Natural killer cell treated with Interleukin-12 subunit alpha and Interleukin-12 subunit beta and Interleukin-15 and Interleukin-18, amount 100 ng/mL, for 72 hours (primary cell): ENCODE measurements at places on chromosomes 1 and 21.

DNA sequence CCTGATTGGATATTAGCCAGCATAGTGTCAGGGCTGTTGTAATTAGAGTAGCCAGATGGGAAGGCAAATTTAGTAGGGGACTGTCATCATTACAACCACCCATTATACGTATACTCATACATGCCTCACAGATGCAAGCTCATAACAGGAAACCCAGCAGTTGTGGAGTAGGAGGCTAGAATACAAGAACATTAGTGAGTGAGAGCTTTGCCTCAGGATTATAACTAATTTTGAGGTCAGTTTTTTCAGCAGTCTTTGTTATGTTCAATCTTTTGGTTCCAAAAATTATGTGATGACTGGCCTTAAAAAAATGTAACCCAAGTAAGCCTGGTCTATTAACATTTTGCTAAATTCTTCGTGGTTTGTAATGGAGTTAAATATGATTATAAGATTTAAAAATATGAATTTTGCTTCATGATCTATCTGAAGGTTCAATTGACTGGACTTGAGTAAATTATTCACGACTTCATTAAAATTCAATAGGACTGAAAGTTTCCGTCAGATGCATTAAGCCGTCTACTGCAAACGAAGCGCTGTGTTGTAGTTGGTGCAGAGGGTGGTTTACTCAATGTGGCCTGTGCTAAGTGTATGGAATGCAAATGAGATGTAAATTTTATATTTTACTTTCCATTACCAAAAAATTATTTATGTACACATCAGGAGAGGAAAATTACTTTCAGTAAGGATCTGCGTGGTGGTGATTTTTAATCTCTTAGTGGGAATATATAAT lies 48.8 kb downstream of the KCNK1 start:
- DNase-seq, result no peak

DNA sequence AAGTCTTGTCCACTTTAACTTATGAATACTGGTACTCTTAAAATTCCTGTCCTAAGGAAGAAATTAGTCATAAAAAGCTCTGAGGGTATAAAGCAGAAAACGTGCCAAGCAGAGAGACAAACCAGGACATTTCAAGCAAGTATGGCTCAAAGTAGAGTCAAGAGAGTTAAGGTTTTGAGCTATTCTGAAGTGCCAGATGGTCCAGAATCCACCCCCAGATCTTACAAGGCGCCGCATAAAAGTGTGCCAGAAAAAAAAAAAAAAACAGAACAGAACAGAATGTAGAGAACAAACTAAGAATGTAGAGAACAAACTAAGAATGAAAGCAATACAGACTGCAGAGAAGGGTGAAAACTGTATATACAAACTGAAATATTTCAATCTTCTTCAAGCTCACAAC lies 12.5 kb downstream of the EPS15 start:
- no peak for DNase-seq

DNA sequence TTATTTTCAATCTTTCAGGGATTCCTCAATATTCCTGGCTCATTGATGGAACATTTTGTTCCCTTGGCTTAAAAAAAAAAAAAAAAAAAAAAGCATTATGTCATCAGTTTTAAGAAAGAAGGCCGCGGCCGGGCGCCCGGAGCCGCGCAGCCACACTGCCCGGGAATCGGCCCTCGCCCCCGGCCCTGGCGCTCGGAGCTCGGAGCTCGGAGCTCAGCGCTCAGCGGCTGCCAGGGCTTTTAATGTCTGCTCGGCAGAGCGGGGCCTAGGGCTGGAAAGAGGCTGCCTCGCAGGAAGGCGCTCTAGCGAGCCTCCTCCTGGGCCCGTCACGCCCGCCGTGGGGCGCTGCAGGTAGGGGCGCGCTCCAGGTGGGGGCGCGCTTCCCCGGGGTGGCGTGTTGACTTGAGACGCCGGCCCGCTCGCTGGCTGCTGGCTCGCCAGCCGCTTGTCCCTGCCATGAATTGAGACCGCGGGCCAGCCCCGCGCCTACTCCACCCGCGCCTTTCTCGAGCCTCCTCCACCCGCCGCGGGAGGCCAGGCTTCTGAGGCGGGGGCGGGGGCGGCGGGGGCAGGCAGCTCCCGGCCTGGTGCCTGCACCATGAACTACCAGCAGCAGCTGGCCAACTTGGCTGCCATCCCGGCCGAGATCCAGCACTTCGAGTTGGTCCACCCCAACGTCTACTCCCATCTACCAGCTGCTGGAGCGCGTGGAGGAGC lies 5.4 kb upstream of the TDRD5 start:
- DNase-seq, result no peak

GRCh38 chr1:66696771-66697170 lies 55.5 kb upstream of the DYNLT5 start:
- no peak for DNase-seq

DNA sequence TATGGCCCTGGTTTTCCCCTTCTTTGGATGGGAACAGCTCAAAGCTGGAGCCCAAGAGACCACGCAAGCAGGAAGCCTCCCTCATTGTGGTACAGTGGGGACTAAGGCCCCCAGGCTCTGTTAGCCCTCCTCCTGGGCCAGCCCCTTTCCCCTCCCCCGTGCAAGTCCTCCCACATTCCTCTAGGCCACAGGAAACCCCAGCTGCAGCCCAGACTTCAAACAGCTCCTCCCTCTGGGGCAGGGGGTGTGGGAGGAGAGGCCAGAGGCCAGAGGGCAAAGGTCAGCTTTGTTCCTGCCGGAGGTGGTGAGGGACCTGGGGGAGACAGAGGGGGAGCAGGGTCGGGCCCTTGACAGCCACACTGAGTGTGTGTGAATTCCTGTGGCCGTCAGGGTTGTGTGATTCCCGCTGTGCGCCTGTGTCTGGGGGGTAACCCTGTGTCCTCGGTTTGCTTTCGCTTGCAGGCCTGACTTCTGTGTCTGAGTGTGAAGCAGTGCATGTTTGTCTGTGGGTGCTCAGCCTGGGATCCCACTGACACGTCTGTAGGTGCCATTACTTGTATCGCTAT lies 3.4 kb upstream of the AHDC1 start:
- peak; percentile 85 for DNase-seq

- no peak for DNase-seq
These were observed 57.8 kb upstream of the KDM4A start for GRCh38 chr1:43592051-43592665.

DNA sequence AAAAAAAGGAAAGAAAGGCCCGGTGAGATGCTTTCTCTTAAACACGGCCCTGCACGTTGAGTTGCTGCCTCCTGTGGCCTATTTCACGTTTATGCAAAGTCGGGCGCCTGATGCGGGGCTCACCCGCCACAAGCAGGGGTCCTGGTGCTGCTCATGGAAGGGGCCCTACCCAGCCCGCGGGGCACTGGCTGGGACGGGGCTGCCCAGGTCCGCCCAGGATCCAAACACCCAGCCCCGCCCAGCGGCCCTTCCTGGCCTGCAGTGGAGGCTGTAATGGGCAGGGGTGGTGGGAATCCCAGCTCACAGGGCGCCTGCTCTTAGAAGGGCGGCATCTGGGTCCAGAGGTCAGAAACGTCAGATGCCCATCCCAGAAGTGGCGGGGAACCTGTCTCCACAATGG lies 1.6 kb downstream of the COL6A2 start:
- no peak for DNase-seq

DNA sequence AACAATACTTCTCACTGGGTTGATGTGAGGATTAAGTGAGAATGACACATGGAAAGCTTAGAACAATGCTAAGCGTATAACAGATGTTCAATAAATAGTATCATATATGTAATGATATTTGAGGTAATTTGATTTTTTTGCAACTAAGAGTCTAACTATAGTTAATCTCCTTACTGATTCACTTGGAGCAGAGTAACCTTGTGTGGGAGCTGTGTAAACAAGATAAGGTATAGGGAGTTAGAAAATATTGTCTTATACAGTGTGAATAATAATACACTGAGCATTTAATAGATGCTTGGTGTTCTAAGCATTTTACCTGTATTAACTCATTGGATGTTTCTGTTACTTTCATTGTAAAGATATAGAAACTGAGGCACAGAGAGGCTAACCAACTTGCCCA lies 15.9 kb downstream of the RALGPS2 start:
- DNase-seq, result no peak

DNA sequence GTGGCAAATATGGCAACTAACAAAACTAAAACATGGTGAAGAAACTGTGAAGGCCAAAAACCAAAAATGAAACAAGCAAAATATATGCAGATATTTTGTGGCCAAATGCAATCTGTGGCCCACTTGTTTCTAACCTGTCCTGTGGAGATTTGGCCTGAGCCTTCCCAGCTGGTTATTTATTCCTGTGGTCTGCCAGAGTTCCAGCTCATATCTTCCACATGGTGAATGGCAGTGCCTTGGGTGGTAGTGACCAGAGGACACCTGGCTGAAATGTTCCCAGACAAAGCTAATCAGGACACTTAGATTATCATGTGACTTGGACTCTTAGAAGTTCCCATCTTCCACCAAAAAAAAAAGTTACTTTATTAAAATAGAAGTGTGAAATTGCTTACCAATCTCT lies 39.7 kb downstream of the RNASEL start:
- no peak for DNase-seq

DNA sequence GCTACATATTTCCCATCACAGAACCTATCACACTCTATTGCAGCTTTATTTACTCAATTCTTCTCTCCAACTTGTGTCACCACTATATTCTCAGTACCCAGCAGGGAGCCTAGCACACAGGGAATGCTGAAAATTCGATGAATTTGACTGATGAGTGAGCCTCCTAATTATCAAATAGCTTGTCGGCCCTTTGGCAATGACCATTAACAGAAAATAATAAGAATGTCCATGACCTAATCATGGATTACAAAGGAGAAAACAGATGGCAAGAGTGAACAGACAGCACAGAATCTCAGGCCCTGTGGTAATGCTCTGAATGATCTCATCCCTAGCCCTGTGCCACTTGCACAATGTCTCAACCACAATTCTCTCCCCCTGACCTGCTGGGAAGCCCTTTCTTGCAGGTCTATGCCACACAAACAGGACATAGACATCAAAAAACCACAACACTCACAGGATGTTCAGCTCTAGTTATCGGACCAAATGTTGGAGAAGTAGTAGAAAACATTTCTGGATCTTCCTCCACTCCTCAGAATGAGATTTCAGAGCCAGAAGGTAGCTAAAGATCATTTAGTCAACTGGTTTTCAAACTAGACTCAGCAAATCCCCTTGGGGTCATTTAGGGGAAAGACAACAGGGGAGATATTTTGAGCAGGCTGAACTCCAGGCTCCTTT lies 68.4 kb downstream of the LUZP1 start:
- peak; percentile 92 for DNase-seq

- no peak for DNase-seq
These were observed 12.0 kb downstream of the ERVH48-1 start for GRCh38 chr21:42913476-42913875.

- DNase-seq, result no peak
These were observed 405.7 kb upstream of the NCAM2 start for GRCh38 chr21:20592463-20592862.

DNA sequence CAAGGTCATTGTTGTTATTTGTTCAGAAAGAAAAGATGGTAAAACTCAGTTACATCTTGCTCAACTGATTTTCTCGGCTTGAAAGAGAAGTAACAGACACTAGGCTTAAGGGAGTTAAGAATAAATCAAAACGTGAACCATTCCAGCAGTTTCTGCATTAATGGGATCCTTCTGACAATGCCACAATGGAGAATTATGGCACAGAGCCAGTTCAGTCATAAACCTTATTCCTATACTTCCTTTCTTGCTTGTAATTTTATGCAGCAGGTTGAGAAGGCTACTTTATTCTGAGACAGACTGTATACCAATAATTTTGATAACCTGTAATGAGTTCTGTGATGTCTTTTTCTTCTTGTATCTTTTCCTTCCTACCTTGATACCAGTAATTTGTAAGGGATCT lies 167.0 kb downstream of the C1orf21 start:
- DNase-seq, result no peak

DNA sequence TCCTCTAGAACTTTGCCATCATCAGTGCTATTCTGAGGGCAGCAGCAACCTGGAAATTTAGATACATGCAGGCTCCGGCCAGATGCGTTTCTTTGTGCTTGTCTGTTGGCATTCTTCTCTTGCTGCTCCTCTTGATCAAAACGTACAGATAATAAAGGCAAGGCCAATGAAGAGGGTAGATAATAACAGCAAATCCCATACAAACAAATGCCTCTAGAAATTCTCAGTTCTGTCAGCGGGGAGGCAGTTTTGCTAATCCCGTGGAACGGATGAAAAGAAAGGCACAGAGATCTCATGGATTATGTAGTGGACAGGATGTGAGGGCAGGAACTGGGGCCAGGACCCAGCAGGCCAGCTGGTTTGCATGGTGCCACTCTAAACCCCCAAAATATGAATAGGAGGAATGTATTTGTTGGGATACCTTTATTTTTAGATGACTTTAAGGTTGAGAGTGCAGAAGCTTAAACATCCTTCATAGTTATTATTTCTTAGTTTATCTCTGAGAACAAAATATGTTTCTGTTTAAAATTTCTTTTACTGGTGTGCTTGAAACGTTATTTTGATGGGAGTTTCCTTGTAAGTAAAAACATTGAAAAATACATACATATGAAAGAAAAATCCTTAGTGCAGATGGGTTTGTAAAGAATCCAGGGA lies 1.5 kb downstream of the ITSN1 start:
- no peak for DNase-seq

GRCh38 chr1:59016390-59016789 lies 232.5 kb upstream of the JUN start:
- no peak for DNase-seq

GRCh38 chr1:73593364-73593763 lies 604.6 kb downstream of the LRRIQ3 start:
- DNase-seq, result no peak

- DNase-seq, result no peak
These were observed 21.2 kb downstream of the SESN2 start for GRCh38 chr1:28280501-28280900.

DNA sequence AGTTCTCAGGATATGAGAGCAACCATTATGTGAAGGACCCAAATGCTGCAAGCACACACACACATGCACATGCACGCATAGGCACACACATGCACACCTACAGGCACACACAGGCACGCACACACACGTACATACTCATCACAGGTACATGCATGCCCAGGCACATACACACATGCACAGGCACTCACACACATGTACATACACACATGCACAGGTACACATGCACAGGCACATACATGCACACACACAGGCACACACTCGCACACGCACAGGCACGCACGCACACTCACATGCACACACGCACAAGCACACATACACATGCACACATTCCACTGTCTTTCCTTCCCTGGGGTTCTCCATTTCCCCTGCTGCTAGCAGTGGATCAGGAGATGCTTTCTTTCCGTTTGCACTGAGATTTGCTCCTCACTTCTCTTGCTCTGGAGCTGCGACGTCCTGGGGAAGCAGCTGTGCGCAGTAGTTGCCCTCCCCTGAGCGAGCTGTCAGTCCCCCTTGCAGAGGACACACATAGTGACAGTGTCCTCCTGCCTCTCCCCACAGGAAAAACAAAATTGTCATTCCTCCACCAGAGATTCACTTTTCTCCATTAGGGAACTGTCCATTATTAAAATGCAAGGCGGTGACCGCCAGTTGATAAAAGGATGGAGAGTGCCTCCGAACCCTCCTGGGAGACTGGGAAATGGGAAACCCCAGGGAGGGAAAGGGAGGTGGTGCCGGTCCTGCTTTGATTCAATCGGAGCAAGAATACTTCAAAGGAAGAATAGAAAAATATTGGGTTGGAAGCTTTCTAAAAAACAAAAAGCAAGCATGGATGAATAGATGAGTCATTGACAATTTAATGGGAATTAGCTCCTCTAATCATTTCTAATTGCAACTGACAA lies 69.5 kb downstream of the WDR4 start:
- DNase-seq, result no peak
